D721Med (cell line): ENCODE measurements at places on chromosomes 2 and 18.

- DNase-seq = no peak
Observed at GRCh38 chr2:224190936-224191270, 151.8 kb upstream of the SERPINE2 start.

DNA sequence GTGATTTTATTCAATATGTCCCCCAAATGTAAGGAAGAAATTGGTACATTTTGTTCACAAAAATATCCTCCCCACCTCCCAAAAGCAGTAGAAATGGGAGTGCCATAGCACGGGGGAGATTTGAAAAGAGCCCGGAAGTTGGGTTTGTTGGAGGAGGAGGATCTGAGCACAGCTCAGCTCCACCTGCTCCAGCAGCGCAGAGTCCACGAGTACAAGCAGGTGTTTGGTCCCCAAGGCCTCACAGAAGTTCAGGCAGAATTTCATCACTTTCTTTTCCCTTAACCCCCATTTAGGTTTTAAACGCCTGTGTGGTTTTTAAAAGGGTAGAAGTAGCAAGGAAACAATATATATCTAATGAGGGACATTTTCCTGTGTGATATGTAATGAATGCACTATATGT, 56.0 kb downstream of the TRAPPC12 start:
- DNase-seq = no peak

- DNase-seq = no peak
Observed at GRCh38 chr2:206886696-206887095, 52.6 kb upstream of the CPO start.

GRCh38 chr2:133986081-133986837, 267.6 kb upstream of the MGAT5 start:
- DNase-seq = no peak

GRCh38 chr2:45466053-45466452, 145.0 kb downstream of the SRBD1 start:
- no peak for DNase-seq

DNA sequence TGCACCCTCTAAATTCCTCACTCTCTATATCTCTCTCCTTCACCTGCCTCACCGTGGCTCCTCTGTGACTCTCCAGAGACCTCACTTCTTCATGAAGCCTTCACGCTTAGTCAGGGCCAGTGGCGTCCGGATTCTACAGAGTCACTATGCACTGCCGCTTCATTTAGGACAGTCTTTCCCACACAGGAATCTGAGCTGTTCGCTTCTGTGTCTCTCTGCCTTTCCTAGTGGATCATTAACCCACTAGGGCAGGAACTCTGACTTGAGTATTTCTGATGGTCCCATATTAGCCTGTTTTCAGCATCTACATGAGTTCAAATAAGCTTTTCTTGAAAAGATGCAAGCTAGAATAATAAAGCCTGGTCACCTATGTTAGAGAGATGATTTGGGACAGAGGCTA, 180.2 kb upstream of the DOK6 start:
- no peak for DNase-seq

DNA sequence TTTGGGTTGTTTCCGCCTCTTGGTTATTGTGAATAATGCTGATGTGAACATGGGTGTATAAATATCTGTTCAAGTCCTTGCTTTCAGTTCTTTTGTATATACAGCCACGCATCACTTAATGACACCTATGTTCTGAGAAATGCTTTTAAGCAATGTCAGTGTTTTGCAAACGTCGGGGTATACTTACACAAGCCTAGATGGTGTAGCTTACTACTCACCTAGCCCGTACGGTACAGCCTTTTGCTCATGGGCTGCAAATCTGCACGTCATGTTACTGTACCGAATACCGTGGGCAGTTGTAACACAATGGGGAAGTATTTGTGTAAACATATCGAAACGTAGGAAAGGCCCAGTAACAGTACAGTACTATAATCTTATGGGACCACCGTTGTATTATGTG, 12.4 kb downstream of the RALB start:
- no peak for DNase-seq

GRCh38 chr2:218569661-218570500, 1.2 kb downstream of the CNOT9 start:
- DNase-seq = no peak

DNA sequence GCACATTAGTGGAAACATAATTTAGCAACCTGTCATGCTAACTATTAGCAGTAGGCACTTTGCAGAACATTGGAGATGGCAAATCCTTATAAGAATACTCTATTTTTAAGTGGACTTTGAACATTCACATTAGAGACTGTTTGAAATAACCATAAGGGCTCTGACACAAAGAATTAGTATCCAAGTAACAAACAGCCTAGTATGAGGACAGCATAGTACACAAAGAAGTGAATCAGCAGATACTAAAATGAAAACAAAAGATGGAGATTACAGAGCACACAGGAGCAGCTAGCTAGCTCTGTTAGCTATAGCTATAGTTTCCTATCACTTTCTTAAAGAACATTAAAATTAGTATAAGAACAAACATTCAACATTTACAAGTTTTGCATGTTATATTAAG, 256.3 kb upstream of the SPOPL start:
- DNase-seq = no peak

DNA sequence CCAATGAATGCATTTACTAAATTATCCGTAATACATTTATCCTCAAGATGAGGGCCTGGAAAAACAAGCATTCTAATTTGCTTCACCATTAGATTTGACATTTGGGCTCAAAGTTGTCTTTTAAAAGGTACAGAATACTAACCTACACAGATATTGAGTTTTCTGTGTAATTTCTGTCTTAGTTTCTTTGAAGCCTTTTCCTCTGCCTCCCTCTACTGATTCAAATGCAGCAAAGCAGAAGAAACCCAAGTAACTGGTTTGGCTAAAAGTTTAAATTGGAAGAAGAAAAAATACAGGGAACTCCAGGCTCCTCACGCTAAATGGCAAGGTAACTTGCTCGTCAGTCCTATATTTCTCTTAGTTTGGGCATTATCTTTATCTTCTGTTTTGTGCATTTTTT, 53.3 kb upstream of the SLC5A7 start:
- DNase-seq = no peak

- DNase-seq = no peak
Observed at GRCh38 chr18:78192054-78192453, 787.6 kb upstream of the SALL3 start.
